ENCODE measurements at places on chromosomes 16 and 17.

DNA sequence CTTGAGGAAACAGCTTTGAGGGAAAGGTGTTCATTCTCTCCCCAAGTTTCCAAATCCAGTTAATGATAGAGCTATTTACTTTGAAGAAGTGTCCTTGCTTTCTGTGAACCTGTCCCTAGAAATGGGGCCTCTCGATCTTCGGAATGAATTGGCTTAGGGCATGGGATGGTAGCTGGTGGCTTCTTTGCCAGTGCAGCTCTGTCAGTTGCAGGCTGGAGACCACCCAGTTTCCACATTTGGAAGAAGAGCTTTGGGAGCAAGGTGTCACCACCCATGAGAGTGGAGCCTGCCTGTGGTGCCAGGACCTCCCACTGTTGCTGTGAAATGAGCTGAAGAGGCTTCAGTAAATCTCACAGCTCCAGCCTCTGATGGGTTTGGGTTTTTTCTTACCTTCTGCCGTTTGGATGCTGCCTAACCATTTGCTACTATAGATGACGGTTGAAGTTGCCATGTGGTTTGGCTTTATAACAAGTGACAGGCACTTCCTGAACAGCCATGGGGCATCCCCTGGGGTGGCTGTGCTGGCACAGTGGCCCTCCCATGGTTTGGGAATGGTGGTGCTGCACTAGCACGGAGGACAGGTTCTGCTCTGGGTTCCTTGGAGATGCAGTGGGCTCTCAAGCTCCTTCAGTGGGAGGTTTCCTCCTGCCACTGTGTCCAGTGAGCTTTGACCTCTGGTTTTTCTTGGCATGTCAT is 19.5 kb upstream of the SLC5A10 start:
- no peak for DNase-seq

DNA sequence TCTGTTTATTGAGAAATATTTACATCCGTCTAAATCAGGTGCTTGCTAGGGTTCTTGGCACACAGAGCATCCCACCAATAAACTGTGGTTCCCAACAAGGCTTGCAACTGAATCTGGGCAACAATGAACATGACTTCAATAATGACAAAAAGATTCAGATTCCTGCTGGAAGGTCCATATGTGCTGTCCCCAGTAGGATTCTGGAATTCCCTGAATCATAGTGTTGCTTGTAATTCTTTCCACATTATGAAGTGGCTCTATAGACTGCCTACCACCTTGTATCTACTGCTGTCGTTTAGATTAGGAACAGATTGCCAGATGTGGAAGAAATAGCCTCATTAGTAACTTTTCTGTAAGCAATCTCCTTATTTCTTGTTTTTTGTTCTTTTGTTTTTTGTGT is 265.9 kb downstream of the WWOX start:
- no peak for DNase-seq

- DNase-seq: no peak
Measured at GRCh38 chr16:5768445-5768844, 670.9 kb upstream of the EEF2KMT start.

- DNase-seq: no peak
Measured at GRCh38 chr17:12613566-12613965, 52.1 kb upstream of the MYOCD start.

DNA sequence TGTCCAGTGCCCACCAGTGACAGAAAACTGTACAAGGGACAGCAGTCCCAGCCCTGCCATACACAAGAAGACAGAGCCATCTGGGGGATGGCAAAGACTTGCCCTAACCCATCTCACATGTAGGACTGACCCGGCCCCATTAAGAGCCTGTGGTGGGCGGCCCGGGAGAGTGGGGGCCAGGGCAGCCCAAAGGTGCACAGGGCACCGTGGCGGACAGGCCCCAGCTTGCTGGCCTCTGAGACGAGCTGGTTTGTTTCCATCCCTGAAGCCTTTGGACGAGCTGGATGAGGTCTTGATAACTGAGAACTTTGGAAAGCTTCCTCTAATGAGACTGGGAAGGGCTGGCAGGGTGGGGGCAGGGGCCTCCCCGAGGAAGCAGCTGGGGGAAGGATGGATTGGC is 11.0 kb upstream of the RCVRN start:
- no peak for DNase-seq

- DNase-seq: no peak
Measured at GRCh38 chr16:69241926-69242325, 55.0 kb downstream of the SNTB2 start.

DNA sequence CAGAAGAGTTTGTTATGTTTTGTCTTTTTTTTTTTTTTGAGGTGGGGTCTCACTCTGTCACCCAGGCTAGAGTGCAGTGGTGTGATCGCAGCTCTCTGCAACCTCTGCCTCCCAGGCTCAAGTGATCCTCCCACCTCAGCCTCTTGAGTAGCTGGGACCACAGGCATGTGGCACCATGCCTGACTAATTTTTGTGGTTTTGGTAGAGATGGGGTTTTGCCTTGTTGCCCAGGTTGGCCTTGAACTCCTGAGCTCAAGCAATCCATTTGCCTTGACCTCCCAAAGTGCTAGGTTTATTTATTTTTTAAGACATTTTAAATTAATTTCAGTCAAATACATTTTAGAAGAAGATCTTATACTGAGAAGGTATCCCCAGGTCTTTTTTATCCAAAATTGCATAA is 366.7 kb downstream of the KCNJ2 start:
- no peak for DNase-seq

- no peak for DNase-seq
Measured at GRCh38 chr16:47590472-47590871, 129.3 kb downstream of the PHKB start.
